ENCODE measurements at places on chromosomes 12 and 14.

- DNase-seq, result no peak
Measured at GRCh38 chr14:52902971-52903619, 47.8 kb downstream of the FERMT2 start.

GRCh38 chr12:13973996-13974395 lies 7.4 kb downstream of the GRIN2B start:
- DNase-seq, result no peak

GRCh38 chr12:42725809-42726208 lies 136.3 kb upstream of the PRICKLE1 start:
- DNase-seq, result no peak

- DNase-seq, result no peak
Measured at GRCh38 chr12:6205761-6206160, 5.6 kb downstream of the CD9 start.

Measured in HepG2 (cell line).